Activated naive CD4-positive, alpha-beta T cell treated with anti-CD3 and anti-CD28 coated beads, Interleukin-2, amount 10 ng/mL, durations not matched to agents 7 days and 5 days (primary cell): ENCODE measurements at places on chromosomes 5 and 9.
A peak's percentile ranks its signal among the peaks of the same experiment; 100 is the strongest.

- H3K27ac ChIP-seq, result no peak overlapping the region
- no peaks in the 10 kb centered on the region for H3K4me1 ChIP-seq
- no peak for DNase-seq
- H3K4me3 ChIP-seq, result no peak overlapping the region
- H3K36me3 ChIP-seq, result no peaks in the 10 kb centered on the region
Measured at GRCh38 chr9:76135902-76136301, 245.4 kb downstream of the PCSK5 start.

DNA sequence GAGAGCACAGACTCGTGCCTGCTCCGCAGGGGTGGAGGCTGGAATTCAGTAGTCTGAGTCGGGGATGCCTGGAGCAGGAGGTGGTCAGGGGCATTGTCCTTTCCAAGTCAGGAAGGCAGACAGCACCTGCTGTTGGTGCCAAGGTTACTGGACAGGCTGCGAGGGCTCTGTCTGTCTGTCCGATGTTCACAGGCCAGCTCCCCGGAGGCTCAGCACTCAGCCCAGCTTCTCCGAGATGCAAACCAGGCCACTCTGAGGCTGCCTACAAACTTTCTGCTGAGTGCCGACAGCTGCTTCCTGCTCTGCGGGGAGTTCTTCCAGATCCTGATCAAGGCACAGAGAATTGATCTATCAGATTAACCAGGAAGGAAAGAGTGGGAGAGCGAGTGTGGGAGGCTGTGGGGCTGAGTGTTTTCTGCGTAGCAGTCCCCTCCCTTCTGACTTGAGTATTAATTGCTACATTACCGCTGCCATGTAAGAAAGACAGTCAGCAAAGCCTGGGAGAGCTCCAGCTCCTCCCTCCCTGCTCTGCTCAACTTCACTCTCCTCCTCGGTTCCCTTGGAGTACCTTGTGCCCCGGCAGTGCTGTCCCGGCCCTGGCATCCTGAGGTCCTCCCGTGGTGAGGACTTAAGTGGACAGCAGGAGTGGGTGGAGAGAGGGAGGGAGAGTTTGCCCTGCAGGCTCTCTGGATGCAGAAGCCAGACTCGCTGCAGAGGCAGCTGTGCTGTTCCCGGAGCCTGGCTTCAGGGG, 36.0 kb downstream of the KCNMB1 start:
- no peak overlapping the region for H3K27ac ChIP-seq
- H3K27me3 ChIP-seq, result peaks cover 79% of the 10 kb centered on the region
- no peak for DNase-seq
- H3K36me3 ChIP-seq, result no peaks in the 10 kb centered on the region
- H3K4me3 ChIP-seq, result no peak overlapping the region

DNA sequence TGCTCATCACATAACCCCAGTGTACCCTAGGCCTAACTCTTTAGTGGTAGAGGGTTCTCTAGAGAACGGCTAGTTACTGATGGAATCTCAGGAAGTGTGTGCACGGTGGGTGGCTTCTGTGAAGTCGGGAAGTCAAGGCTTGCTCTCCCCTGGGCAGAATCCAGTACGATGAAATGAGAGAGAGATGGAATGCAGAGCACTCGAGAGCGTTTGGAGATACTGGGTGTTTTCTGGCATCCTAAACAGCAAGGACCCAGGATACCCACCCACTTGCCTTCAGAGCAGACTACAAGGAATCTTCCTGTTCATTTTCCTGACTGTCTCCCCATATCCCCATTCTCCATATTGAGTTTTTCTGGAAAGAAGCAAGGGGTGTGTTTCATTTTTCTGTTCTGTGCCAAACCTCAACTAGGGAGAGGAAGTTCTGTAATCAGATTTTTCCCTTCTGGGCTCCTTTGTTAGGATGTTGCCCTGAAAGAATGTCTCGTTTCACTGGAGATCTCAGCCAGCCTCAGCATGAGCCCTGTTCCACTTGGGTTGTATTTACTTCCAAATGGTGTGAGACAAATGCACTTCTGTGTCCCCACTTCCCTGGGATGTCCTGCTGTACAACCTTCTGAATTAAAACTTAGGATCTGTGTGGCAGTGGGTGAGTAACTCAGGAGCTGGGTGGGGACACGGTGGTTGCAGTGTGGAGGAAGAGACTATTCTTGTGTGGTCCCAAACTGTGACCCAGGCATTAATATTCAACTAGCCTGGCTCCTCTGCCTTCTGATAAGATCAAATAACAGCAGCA, 108.9 kb upstream of the SPRY4 start:
- peaks cover 50% of the 10 kb centered on the region for H3K4me1 ChIP-seq
- no peak overlapping the region for H3K4me3 ChIP-seq
- H3K36me3 ChIP-seq, result peaks cover 3% of the 10 kb centered on the region
- DNase-seq, result no peak
- H3K27me3 ChIP-seq, result peaks cover 6% of the 10 kb centered on the region
- H3K27ac ChIP-seq, result peak overlapping the region; percentile 93

DNA sequence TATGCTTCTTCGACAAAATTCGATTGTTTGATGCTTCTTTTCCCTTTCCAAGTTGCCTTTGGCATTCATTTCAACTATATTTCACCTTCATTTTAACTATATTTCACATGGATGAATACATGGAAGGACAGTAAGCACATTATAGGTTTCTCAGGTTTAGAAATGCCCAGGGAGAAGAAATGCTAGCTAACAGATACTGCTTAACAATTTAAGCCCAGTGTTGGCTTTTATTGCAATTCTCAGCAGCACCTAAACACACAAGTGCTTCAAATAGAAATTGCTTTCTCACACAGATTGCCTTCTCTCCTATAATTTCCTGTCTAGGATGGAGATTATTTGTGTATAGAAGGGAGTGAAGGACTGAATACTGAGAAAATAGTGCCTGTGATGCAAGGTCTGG, 30.2 kb upstream of the SMC5 start:
- H3K36me3 ChIP-seq, result no peaks in the 10 kb centered on the region
- no peaks in the 10 kb centered on the region for H3K27me3 ChIP-seq
- H3K4me1 ChIP-seq, result no peaks in the 10 kb centered on the region
- no peak for DNase-seq
- H3K27ac ChIP-seq, result no peak overlapping the region
- no peak overlapping the region for H3K4me3 ChIP-seq

DNA sequence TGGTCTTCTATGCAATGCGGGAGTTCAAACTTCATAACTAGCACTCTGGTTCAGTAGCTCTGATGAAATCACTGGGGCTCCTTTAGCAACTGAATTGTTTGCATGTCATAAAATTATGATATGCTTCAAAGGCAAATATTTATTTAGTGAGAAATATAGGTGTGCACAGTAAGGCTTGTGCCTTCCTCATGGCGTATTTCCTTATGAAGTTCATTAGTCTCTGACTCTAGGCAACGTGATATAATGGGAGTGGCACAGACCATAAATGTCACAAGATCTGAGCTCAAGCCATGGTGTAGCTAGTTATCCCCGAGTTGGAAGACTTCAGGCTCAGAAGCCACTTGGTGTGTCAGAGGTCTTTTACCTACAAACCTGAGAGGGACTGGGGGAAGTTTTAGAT, 35.5 kb downstream of the PIP5K1B start:
- no peak overlapping the region for H3K4me3 ChIP-seq
- H3K27ac ChIP-seq, result no peak overlapping the region
- no peak for DNase-seq
- H3K4me1 ChIP-seq, result no peaks in the 10 kb centered on the region

GRCh38 chr9:84374013-84374412, 33.5 kb upstream of the SLC28A3 start:
- no peak overlapping the region for H3K4me3 ChIP-seq
- H3K27me3 ChIP-seq, result peaks cover 16% of the 10 kb centered on the region
- no peaks in the 10 kb centered on the region for H3K36me3 ChIP-seq
- no peak for DNase-seq

GRCh38 chr9:72443855-72444254, 77.6 kb upstream of the TMC1 start:
- peak overlapping the region; percentile 17 for H3K27ac ChIP-seq
- no peaks in the 10 kb centered on the region for H3K36me3 ChIP-seq
- no peak overlapping the region for H3K4me3 ChIP-seq
- no peak for DNase-seq
- H3K27me3 ChIP-seq, result no peaks in the 10 kb centered on the region

- H3K27me3 ChIP-seq, result peaks cover 65% of the 10 kb centered on the region
- H3K27ac ChIP-seq, result no peak within 1 kb of the TSS
- H3K4me1 ChIP-seq, result peaks cover 17% of the 10 kb centered on the region
- no peaks in the 10 kb centered on the region for H3K36me3 ChIP-seq
- H3K4me3 ChIP-seq, result peak within 1 kb of the TSS; percentile 76
Measured at GRCh38 chr5:76818844-76819831, at the start of gene F2RL1. Gene F2RL1, plus strand, starts transcription at chr5:76819030. Its CDS starts 153 bp downstream, at chr5:76819183.

GRCh38 chr9:126719618-126720031, 85.2 kb upstream of the ZBTB43 start:
- peak overlapping the region; percentile 84 for H3K27ac ChIP-seq
- H3K36me3 ChIP-seq, result peaks cover 1% of the 10 kb centered on the region
- peaks cover 50% of the 10 kb centered on the region for H3K4me1 ChIP-seq
